CD4-positive, alpha-beta T cell treated with Interleukin-6 at 100 ng/mL for 8 hours (primary cell): ENCODE measurements at places on chromosomes 2 and 18.

DNA sequence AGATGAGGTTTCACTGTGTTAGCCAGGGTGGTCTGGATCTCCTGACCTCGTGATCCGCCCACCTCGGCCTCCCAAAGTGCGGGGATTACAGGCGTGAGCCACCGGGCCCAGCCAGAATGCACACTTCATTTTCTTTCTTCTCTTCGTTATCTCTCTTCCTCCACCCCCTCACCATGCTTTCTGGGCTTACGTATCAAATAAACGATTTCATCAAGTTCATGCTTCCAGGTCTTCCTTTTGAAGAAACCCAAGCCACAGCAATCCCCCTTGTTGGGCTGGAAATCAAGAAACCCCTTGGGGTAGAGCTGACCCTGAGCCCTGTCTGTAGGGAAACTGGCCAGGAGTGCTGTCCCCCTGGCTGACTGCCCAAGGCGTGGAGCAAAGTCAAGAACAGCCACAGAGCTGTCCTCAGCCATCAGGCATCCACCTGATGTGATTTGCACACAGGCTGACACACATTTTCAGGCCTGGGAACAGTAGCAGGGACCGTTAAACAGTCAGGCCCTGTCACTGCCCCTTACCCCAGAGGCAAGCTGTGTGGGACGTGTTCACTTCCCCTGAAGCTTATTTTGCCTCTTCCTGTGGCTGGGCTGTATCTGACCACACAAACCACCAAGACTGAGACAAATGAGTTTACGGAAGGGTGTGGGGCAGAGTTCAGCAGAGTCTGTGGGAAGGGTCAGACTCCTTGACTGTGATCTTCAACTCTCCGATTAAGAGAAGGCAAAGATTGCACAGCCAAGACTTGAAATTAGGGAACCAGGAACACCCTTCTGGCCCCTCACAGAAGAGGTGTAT lies 15.1 kb upstream of the NMUR1 start:
- peak; percentile 41 for DNase-seq

GRCh38 chr2:68569604-68570003 lies 73.8 kb upstream of the PROKR1 start:
- DNase-seq = no peak

DNA sequence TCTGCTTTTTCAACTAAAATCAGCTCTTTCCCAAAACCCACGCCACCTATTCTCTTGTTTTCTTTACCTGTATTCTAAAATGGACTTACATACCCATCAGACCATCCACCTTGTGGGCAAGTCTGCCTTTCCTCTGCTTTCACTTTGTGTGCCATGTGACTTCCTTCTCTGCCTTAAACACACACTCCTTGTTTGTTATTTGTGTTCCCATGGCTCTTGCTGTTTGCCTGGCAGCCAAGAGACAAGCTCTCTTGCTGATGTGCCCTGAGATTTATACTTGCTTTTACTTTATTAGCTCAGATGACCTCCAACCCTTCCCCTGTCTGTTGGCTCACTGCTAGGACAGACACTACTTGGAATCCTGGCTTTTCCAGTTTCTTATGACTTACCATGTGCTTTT lies 309.7 kb upstream of the LRRTM4 start:
- DNase-seq = no peak

DNA sequence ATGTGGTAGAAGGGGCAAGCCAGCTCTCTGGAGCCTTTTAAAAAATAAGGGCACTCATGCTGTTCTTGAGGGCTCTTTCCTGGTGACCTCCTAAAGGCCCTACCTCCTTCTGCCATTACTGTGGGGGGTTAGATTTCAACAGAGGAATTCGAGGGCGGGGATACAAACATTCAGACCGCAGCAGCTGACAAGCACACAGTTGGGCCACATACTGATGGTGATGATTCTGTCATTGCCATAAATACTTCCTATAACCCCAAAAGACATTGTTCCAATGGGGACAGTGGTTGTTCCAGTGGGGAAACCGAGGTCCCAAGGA lies 67.0 kb downstream of the TSHZ1 start:
- DNase-seq = no peak

- no peak for DNase-seq
These were observed 1.2 kb downstream of the KIAA1328 start for GRCh38 chr18:36830158-36830495.

- no peak for DNase-seq
These were observed 31.0 kb downstream of the RALB start for GRCh38 chr2:120283649-120284048.
